ENCODE measurements at places on chromosomes 16 and 17. TPM values are rescaled to one million over a fixed set of nuclear protein-coding genes. Genes with fewer than 3 reads are reported as not detected.
A peak's percentile ranks its signal among the peaks of the same experiment; 100 is the strongest.

Gene TBC1D3
- total RNA-seq = not detected

Gene NUTF2
- total RNA-seq = 54.4 TPM

Gene CRHR1
- not detected for total RNA-seq

Gene CHRNE
- 0.22 TPM for total RNA-seq

Gene KRTAP4-1
- not detected for total RNA-seq

Gene USP6
- total RNA-seq = under 0.01 TPM

Gene PFAS
- 39.9 TPM for total RNA-seq

Gene CMTM3
- total RNA-seq = 19.3 TPM

Gene PYDC1
- not detected for total RNA-seq

GRCh38 chr17:32143527-32143870 lies 1.2 kb downstream of the RHOT1 start:
- no peak for DNase-seq

GRCh38 chr17:14201021-14201987 lies 35.4 kb downstream of the CDRT15 start:
- no peak for DNase-seq

DNA sequence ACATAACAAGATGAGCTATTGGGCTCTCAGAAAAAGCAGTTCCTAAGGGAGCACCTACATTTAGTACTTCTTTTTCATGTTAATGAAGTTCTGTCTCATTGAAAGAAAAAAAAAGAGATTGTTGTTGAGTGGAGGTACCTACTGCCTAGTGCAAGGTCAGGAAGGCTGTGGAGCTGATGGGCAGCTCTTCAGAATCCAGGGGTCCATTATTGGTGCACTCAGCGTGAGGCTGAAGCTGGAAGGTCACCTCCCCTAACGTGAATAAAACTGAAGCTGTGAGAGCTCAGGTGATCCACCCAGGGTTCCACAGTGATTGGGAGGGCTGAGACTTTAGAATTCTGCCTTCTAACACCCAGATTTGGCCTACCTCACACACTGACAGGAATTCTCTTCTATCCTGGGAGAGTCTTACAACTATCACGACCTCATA lies 153.9 kb upstream of the TBX2 start:
- no peak for DNase-seq

DNA sequence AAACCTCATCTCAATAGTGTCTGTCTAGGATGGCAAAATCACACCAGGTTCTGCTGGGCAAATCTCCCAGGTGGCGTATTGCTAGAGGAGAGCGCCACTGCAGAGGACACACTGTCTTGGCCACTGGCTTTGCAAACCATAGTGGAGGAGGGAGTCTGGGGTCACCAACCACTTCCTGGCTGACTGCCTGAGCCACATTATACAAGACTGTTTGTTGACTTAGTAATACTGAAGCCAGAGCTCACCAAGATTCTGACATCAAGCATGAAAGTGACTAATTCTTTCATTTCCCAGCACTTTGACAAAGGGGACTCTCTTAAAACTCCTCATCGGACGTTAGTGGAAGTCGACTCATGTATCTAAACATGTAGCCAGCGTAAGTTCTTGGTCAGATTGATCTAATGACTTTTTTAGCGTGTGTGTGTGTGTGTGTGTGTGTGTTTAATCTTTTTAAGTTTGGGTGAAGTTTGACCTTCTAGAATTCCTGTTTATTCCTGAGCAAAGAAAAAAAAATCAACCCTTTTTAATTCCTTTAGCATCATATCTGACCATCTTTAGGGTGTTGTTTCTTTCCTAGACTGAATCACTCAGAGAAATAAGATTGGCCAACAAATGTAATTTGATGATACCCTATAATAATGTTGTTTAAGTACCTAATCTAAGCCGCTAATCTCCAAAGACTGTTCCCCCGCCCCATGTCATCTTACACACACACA lies 13.7 kb downstream of the PITPNC1 start:
- DNase-seq = no peak

- DNase-seq = no peak
Measured at GRCh38 chr17:54736573-54736972, 164.1 kb upstream of the TOM1L1 start.

- DNase-seq = peak; percentile 63
Measured at GRCh38 chr17:57954397-57955182, 622 bp downstream of the CUEDC1 start.

GRCh38 chr16:2243781-2244180 lies 7.5 kb downstream of the DNASE1L2 start:
- no peak for DNase-seq

DNA sequence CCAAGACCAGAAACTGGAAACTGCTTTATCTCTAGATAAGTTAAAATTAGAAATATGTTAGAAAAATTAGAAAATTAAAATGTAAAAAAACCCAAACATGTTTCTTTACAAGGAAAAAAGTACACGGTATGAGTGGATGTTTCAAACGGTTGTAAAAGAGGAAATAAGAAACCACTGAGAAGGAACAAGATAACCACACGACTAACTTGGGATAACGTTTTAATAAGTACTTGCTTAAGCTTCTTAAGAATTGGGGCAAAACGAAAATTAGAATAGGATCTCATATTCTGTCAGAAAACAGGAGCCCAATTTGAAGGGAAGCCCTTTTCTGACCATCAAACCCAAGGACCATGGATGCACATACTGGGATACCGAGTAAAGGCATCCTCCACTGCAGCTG lies 31.0 kb downstream of the MBTPS1 start:
- DNase-seq = no peak

GRCh38 chr17:55931446-55931845 lies 180.6 kb downstream of the PCTP start:
- DNase-seq = no peak

DNA sequence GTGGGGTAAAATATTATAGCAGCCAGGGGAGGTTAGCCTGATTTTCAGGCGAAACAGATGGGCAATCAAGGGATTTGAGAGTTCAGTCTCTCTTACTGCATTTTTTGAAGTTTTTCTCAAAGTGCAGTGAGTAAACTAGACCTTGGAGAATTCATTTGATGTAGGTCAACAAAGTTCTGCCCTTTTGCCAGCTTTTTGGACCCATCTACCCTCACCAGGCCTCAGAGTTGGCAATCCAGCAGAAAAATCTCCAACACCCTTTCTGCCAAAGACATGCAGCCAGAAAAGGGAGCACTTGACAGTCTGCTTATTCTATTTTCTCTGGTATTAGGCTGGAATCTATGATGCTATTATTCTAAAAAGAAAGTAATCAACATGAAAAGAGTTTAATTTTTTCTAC lies 162.2 kb upstream of the TOM1L1 start:
- no peak for DNase-seq

DNA sequence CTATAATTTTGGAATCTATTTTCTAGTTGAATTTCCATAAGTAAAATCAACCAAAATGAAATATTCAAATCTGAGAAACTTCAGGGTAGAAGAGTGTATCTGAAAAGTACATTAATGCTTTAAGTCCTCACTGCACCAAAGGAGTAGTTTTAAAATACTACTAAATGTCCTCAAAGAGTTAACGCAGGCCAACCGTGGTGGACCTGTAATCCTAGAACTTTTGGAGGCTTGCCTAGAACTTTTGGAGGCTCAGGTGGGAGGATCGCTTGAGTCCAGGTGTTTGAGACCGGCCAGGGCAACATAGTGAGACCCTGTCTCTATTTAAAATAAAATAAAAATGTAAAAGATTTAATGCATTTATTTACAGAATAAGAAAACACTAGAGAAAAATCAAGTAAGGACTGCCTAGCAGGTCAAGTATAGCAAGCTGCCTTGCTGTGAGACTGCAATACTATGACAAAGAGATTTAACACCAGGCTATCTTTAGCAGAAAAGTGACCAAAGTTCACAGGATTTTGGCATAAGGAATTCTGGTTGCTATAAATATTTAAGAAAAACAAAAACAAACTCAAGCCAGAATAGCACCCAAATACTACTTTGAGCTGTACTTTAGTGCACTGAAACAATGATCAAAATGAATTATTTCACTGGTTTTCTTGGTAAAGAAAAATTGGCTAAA lies 41.0 kb downstream of the CHCT1 start:
- DNase-seq = no peak

GRCh38 chr17:66373944-66374817 lies 71.8 kb downstream of the PRKCA start:
- no peak for DNase-seq

GRCh38 chr16:3907586-3907985 lies 27.1 kb upstream of the CREBBP start:
- no peak for DNase-seq

GRCh38 chr16:10629592-10629963 lies 49.2 kb upstream of the EMP2 start:
- no peak for DNase-seq

GRCh38 chr17:42422958-42423712 lies at the start of gene CAVIN1:
CAVIN1 (minus strand) TSS chr17:42423256; CDS start chr17:42423097, 159 bp downstream.
- peak; percentile 99 for DNase-seq

DNA sequence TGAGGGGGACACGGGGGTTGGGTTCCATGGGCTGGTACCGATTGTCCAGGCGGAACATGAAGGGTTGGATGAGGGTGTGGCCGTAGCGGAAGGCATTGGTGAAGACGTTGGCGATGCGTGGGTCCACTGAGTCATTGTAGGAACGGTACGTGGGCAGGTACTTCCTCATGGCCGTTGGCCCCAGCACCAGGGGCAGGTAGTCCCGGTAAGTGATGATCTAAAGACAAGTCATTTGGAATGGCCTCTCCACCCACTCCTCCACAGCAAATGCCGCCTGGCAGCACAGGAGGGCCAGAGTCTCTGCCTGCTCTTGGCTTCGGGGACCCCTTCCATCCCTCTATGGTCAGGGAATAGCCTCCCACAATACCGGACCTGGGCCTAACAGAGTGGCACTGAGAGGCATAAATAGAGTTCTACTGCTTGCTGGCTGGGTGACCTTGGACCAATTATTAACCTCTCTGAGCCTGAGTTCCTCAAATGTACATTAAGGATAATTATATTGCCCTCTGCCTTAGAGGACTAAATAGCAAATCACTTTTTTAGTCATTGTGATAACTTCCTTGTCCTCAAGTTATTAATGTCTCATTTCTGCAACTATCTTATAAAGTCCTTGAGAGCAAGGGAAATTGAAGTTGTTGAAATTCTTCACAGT lies 7.2 kb downstream of the MPO start:
- DNase-seq = no peak

- no peak for DNase-seq
Measured at GRCh38 chr17:74458835-74459234, 7.6 kb upstream of the CD300A start.

DNA sequence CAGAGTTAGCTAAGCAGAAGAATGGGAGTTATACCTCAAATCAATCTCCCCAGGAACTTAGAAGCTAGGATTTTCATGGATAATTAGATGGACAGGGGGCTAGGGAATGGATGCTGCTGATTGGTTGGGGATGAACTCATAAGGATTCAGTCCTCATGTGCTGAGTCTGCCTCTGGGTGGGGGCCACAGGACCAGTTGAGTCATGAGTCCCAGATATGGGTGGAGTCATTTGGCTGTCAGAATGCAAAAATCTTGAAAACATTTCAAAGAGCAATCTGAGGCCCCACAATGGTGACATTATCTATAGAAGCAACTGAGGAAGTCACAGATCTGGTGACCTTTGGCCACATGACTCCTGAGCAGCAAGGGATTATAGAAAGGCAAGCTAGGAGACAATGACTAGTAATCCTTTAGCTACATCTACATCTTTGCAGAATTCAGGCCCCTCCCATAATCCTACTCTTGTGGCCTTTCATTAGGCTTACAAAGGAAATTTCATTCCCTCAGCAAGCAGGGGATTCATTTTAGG lies 82.6 kb upstream of the CCL2 start:
- no peak for DNase-seq

DNA sequence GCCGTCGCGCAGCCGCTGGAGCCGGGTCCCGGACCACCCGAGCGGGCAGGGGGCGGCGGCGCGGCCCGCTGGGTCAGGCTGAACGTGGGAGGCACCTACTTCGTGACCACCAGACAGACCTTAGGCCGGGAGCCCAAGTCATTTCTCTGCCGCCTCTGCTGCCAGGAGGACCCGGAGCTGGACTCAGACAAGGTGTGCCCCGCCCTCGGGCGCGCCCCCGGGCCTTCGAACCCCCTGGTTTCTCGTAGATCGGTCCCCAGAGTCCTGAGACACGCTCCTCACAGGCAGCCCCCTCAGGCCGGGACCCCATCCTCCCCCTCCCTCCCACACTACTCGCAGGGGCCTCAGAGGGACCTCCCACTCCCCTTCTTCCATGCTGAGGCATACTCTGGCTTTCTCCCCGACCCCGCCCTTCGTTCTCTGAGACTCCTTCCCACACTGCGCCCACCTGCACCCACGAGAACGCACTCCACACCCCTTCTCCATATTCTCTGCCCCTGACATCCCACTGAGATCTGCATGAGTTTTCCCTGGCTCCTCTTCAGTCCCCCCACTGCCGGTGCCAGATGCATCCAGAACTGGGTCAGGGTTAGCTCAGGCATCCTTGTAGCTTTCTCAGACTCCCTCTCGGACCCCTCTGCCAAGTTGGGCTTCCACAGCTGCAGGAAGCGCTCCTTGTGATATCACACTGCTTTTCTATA lies 523 bp downstream of the KCTD2 start:
- no peak for DNase-seq

GRCh38 chr16:89917773-89918452 lies 749 bp upstream of the MC1R start:
- DNase-seq = no peak

GRCh38 chr16:29154088-29154487 lies 169.2 kb downstream of the LAT start:
- no peak for DNase-seq

DNA sequence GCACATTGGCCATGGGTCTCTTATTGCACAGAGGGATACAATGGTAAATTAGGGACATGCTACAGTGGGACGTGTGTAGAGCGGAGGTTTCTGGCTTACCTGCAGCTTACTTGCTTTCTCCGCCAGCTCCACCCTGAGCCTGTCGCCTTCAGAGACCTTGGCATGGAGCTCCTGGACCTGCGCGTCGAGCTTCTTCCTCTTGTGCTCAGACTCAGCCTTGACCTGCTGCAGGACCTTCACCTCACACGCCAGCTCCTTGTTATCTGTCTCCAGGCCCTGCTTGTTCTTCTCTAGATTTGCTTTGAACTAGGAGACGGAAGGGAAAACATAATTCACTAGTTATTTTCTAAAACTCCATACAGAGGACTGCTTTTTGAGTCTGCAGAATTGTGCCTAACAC lies 63.5 kb downstream of the NDEL1 start:
- DNase-seq = no peak

GRCh38 chr17:65749479-65749878 lies 188.0 kb upstream of the AXIN2 start:
- no peak for DNase-seq

- DNase-seq = no peak
Measured at GRCh38 chr16:70475054-70475871, 20.9 kb downstream of the FCSK start.

DNA sequence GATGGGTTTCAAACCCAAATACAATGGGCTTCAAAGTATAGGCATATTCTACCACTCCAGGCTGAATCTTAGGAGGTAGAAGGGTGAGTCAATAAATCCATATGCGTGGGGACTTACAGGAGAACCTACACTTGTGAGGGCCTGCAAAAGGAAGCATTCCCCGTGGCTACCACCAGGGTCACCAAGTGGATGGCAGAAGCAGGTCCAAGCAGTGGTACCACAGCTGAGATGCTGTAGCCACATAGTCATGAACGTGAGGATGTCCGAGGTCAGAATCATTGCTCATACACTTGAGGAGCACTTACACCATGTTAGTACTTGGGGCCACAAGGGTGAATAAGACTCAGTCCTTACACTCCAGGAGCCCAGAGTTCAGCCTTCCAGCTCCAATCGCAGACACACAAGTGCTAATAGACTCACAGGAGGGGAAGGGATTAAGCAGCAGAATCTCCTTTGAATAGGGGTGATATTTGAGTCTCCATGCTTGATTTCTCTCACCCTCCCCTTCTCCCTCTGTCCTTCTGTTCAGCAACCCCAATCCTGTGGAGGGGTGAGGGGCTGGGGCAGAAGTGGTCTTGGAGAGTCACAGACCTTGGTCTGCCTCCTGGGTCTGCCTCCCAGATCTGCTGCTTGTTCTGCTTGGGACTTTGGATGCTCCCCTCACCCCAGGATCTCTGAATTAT lies 42.5 kb upstream of the ASIC2 start:
- DNase-seq = no peak

Measured in tibial nerve (tissue), 4 donors.